ENCODE measurements at places on chromosomes 6 and 20.
A peak's percentile ranks its signal among the peaks of the same experiment; 100 is the strongest.

DNA sequence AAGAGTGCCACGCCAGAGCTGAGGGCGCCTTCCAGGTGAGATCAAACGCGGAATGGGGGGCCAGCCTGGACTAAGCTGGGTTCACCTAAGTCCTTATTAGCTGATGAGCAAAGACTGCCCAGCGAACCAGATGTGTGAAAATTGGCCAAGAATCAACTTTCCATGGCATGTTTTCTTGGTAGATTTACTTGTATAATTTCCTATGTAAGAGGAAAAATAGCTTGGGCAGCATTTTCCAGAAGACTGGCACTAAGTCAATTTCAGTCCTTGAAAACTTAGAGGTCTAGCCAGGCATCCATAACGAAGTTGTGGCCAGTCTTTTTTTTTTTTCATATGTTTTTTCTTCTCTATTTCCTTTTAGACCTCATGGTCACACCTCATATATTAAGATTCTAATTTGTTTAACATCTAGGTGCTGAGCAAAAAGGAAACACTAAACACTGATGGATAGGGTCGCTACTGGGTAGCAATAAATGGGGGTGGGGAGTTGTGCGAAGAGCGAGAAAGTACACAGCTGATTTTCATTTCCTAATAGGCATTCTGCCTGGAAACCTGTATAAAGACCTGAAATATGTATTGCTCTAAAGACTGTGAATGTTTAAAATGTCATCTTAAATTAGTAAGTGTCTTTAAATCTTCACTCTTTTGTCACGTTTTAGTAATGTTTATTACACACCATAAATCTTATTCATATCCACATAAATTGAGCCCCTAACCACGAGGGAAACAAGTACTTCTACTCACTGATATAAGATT, 188.8 kb downstream of the CD83 start:
- no peak for DNase-seq

GRCh38 chr20:18304618-18305017, 16.3 kb downstream of the ZNF133 start:
- DNase-seq = no peak

DNA sequence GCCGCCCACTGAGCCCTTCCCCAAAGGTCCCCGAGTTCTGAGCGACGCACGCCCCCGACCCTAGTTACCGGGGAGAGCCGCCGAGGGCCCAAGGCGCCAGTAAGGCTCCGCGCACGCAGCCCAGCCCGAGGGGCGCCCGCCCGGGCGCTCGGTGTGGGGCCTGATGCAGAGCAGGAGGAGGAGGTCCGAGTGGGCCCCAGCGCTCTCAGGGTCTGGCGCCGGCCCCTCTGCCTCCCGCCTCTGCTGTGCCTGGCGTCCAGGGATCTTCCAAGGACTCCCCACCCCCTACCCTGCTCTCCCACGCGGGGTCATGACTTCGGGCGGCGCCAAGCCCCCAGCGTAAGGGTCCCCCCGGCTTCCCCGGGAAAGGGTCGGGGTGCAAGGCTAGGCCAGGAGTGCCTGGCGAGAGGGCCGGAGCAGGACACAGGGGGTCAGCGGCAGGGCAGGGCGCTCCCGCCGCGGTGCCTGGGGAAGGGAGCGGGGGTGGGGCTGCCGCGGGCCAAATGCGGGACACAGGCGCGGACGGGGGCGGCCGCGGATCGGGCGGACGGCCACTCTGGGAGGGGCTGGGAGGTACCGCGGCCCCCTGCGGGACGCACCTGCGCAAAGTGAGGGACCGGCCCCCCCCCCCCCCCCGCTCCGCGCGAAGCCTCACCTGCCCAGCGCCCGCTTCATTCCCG, 637 bp downstream of the ABHD12 start:
- DNase-seq = peak; percentile 22

DNA sequence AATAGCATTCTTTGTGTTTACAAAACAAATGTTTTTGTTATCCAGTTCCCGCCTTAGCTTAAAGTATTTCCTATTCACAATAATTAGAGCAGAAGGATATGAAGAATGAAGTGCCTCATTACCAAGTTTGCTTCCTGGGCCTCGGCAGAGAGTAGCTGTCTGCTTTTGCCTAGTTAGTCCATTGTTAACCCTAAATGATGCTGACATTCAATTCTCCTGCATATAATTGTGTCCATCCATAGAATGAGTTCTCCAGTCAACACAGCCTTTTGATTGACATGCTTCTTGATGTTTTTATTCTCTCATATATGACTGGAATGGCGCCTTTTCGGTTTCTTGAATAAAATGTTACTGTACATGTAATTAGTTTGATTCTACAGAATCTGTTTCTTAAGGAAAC, 100.9 kb downstream of the MYB start:
- no peak for DNase-seq

DNA sequence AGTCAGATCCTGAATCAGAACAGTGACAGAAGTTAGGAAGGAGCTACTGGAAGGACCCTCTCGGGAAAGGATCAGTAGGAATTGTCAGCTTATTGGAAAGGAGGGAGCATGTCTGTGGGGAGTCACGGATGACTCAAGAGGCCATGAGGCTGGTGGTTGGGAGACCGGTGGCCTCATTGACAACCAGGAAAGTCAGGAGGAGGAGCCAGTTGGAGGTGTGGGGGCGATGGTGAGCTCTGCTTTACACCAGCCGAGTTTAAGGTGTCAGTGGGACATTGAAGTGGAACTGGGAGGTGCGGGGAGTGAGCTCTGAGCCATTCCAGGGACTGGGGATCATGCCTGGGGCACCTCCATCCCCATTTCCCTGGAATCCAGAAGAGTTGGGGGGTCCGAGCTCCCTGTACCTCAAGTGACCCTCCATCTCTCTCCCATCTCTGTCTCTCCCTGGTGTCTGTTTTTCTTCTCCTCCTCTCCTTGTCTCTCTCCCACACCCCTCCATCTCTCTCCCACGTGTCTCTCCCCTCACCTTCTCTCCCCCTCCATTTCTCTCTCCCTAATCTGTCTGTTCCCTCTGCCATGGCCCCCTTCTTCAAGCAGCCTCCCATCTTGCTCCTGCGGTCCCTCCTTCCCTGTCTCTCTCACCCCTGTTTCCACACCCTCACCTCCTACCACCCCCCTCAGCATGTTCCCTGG, 14.3 kb upstream of the ZBTB9 start:
- DNase-seq = no peak

- DNase-seq = no peak
Measured at GRCh38 chr20:32496811-32497533, 88.2 kb downstream of the NOL4L start.

- DNase-seq = peak; percentile 89
Measured at GRCh38 chr6:162964488-162965140, 236.8 kb downstream of the PACRG start.

- peak; percentile 60 for DNase-seq
Measured at GRCh38 chr6:38552121-38552520, 87.6 kb downstream of the BTBD9 start.

All from umbilical cord (tissue), 2 donors.